ENCODE measurements at places on chromosomes 1 and 21.

DNA sequence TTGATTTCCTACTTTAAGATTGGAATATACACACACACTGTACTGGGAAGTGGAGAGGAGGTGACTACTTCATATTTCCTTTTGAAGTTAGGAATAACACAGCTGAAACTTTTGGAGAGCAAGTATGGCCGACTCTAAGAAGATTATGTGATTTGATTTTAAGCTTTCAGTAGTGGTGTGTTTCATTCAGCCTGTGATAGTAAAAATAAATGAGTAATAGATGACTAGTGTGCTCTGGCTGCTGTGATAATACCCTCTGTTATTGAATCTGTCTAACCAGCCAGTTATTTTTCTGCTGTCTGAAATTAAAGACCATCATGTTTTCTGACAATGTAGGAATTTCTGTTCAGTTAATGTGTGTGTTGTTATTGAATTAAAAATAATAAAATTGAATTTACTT is 48.3 kb downstream of the CTTNBP2NL start:
- no peak for DNase-seq

GRCh38 chr1:32116531-32116930 is 8.7 kb downstream of the KPNA6 start:
- DNase-seq, result no peak

DNA sequence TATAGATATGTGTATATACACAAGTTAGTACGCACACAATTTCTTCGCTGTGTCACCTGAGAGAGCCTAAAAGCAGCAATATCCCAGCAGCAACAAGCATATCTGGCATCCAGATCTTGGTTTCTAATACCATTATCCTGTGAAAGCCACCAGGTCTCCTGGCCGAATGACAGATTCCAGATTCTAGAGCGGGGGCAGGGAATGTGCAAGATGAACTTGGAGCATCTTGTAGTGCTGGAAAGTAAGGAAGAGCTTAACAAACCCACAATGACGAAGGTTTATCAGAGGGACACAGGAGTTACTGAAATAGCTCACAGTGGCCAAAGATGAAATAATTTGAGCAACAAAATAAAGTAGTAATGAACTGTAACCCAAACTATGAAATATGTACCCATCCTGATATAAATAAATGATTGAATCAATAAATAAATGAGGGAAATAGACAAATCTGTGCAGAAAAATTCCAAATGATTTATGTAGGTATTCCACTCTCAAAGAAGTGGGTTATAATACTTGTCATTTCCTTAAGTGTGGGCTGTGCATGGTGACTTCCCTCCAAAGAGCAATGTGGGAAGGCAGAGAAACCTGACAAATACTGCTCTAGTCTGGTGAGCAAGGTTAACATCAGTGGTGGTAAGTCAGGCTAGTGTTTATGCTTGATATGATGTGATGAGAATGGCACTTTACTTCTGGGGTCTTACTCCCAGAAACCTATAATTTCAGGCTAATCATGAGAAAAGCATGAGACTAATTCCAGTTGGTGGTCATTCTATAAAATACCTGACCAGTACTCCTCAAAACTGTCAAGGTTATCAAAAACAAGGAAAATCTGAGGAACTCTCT is 67.9 kb downstream of the LRRC8D start:
- DNase-seq, result no peak

DNA sequence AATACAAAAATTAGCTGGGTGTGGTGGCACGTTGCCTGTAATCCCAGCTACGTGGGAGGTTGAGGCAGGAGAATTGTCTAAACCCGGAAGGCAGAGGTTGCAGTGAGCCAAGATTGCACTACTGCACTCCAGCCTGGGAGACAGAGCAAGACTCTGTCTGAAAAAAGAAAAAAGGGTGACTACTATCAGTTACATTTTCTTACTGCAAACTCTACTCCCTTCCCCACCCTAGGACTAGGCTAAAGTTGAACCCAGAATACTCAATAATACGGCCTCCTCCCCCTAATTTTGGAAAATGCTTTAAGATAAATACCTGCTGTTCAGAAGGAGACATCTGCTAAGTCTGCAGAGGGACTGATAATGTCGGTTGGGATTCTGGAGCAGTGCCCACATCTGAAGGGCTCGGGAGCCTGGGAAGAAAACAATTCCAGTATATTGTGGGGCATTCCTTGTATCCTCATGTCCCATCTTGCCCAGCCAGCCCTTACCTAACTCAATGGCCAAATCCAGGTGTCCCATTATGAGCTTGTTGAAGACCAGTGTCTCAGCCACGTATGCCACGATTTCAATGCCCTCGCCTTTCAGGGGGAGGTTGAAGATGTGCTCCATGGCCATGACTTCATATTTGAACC is 89.7 kb downstream of the ADCY10 start:
- no peak for DNase-seq

DNA sequence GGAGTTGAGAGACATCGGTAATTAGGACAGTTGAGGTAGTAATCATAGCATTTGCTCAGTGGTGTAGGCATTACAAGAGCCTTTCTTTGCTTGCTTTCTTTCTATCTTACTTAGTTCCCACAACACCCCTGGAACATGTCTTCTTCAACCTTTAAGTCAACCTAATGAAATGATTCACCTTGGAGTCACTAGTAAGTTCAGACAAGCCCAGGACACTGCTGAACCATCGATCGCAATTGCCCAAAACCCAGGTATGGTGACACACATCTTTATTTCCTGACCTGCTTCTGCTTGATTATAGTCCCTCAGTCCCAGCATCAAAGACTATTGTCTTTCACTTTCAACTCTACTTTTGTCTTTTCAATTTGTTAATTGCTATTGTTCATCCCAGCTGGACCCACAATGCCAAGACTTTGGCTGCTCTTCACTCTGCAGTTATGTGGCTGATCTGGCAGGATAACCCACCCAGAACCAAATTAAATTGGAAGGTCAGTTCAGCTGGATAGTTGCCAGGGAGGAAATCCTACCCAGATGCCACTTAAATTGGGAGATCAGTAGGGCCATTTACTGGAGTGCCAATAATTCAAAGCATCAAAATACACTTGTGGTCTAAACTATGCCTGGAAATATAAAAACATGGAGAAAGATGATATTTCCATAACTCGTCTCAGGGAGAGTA is 272.9 kb downstream of the RWDD3 start:
- no peak for DNase-seq

- no peak for DNase-seq
These were observed 10.3 kb downstream of the PADI4 start for GRCh38 chr1:17318262-17318661.

DNA sequence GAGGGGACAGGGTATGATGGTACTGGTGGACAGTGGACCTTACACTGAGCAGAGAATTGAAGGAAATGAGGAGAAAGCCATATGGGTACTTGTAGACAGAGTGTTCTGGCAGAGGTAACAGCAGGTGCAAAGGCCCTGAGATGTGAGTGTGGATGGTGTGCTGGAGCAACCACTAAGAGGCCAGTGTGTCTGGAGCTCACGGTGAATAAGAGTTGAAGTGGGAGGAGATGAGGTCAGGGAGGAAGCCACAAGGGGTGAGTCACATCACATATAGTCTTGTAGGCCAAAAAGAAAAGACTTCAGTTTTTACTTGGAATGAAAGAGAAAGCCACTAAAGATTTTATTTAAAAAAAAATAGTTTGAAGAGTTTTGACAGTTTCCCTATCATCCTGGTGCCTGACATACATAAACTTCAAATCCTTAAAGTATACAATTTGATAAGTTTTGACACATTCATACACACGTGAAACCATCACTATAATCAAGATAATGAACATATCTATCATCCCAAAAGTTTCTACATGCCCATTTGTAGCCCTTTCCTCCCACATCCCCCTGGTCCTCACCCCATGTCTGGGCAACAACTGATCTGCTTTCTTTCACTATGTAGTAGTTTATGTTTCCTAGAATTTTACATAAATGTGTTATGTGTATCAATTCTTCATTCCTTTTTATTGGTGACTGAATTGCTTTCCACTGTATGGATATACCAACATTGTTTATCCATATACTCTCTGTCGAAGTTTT is 148.4 kb downstream of the GPATCH2 start:
- DNase-seq, result no peak

GRCh38 chr1:5239911-5240310 is 585.5 kb downstream of the AJAP1 start:
- no peak for DNase-seq

- DNase-seq, result no peak
These were observed 92.6 kb upstream of the SSX2IP start for GRCh38 chr1:84782881-84783280.

GRCh38 chr1:174428033-174428432 is 19.7 kb upstream of the GPR52 start:
- no peak for DNase-seq

- no peak for DNase-seq
These were observed 90.4 kb downstream of the VPS26C start for GRCh38 chr21:37176716-37177115.

DNA sequence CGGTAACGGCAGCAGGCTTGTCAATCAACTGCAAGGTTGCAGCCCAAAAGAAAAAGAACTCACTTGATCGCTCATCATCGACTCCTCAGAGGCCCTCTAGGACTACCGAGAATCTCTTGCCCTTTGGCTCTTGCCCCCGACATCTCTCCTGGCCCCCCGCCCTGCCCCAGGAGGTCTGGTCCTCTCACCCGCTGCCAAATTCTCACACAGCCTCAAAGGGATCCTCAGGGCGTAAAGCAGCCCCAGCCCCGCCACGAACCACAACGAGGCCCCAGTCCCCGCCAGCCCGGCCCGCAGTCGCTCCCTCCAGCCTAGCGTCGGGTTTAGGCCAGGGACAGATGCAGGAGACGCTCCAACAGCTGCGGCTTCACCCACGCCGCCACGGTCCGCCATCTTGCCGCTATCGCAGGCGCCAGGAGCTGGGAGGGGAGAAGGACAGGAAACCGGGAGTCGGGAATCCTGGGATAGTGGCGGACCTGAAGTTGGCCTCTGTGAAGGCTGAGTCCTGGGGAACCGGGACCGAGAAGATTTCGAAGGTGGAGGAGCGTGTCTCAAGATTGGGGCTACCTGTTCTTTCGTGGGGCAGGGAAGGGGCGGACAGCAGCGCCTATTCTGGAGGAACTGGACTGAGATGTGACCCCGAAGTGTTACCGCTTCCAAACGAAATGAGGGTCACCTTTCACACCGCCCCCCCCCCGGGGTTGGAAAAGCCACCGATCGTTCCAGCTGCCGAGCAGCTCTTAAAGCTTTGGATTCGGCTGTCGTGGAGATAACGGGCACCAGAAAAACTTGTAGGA is at the start of gene ST7L:
TSS of gene ST7L (minus strand) at position 421 of the 797 bp plus-strand sequence. CDS start at position 393, 28 bp downstream.
- peak; percentile 57 for DNase-seq

DNA sequence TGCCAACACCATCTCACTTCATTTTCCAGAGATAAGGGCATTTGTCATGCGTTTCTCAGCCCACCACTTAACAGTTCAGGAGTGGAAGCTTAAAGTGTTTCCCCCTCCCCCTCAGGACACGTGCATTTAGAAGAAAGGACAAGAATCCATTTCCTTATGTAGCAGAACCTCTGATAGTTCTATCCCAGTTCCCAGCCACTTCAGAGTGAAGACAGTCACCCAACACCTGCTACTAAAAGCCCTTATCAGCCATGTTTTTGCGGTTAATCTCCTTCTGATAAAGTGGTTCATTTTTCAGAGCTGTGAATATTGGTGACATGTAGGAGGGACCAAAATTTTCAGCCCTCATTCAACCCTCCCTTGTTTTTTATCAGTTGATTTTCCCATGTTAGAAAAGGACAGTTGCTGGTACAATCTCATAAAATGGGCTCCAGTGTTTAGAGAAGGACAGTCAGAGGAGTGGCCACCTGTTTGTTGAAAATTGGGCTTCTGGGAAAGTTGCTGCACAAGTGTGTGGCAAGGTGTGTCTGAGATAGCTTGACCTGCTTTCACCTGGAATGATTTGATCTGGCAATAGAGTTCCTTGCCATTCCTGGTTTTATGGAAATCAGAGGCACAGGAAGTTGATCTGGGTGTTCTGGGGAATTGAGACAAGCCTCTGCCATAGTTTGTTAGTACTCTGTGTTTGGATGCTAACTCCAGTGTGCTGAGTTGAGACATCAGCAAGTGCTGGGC is 114.0 kb downstream of the PPP1R12B start:
- DNase-seq, result no peak

GRCh38 chr1:17089506-17089905 is 29.7 kb downstream of the PADI2 start:
- no peak for DNase-seq

- DNase-seq, result no peak
These were observed 572 bp downstream of the FUCA1 start for GRCh38 chr1:23867542-23867894.

DNA sequence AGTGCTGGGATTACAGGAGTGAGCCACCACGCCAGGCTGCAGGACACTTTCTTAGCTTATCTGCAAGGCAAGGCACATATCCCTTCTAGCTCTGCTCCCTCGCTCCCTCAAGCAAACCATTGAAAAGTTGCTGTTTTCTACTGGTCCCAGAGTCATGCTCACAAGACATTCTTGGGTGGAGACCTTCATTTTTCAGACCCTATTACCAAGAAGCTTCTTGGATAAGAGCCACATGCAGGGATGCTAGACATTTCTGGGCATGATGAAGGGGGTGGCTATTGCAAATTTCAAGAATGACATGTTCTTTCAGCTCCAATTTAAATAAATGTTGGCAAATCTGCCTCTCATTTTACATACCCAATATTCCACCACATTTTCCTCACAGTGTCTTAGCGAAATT is 33.9 kb downstream of the CAPN9 start:
- DNase-seq, result no peak

- DNase-seq, result no peak
These were observed 56.5 kb downstream of the GALNT2 start for GRCh38 chr1:230123280-230124185.

DNA sequence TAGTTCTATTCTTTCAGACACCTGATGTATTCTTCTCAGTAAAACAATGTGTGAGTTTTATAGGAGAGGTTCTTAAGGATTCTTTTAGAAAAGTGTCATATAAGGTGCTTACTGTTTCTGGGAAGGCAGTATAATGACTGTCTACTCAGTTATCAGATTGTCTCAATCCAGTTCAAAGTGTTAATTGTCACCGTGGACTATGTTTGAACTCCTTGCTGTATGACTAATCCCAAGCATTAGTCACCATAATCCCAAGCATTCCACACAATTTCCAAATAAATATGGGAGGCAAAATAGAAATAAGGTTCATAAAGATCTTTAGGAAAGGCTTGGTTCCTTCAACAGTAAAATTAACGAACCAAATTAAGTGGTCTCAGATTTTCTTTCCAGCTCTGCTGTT is 342.1 kb upstream of the NR5A2 start:
- no peak for DNase-seq

DNA sequence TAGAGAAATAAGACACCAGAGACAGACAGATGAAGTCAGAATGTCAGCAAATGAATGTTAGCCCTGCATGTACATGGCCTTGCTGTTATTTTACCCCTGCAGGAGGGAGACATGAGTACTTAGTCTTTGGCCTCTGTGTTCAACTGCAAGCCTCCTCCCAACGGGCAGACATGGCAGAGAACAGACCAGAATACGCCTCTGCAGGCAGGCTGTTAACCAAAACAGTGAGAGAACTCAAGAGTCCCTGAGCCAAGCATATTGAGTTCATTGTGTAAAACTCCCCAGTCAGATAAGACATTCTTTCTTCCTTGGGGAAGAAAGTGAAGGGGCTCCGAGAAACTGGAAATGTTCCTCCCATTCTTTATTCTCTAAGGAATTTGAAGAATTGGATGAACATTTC is 150.9 kb downstream of the PHTF1 start:
- no peak for DNase-seq
